ENCODE measurements at places on chromosomes 13 and 19.

DNA sequence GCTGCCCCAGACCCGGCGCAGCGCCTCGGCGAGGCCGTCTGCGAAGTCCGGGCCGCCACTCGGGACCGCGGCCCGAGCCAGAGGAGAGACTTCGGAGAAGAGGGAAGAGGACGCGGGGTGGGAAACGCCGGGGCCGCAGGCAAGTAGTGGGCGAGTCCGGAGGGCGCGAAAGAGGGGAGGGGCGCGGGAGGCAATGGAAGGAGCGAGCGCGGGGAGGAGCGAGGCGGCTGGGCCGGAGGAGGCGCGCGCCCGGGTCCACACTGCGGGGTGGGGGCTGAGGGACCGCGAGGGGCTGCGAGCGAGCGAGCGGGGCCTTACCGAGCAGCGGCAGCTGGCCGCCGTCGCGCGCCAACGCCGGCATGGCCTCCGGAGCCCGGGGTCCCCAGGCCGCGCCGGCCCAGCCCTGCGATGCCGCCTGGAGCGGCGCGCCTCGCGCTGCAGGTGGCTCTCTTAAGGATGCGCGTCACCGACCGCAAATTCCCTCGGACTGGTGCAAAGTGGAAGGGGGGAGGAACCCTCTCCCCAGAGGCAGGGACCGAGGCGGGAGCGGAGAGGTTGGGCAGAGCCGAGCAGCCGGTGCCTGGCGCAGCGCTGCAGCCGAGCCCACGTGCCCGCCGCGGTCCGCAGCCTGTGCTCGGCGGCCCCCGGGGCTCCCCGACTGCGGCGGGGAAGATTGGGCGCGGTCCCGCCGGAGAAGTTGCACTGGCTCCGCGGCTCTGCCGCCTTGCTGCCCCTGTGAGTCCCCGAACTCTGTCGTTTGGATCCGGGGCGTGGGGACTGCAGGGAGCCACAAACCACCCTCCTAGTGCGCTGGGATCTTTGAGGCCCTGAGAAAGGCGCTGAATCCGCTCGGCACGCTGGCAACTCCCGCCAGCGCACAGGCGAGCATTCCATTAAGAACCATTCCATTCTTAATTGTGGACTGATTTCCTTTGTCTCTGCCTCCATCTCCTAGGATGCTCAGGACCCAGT is at the start of gene FLT3:
FLT3 (minus strand) TSS at position 427 of the 972 bp plus-strand sequence; CDS start at position 361, 66 bp downstream.
- peak within 1 kb of the TSS; percentile 81 for H3K4me3 ChIP-seq
- no peaks in the 10 kb centered on the region for H3K36me3 ChIP-seq
- H3K4me1 ChIP-seq: peaks cover 43% of the 10 kb centered on the region
- H3K27me3 ChIP-seq: peaks cover 3% of the 10 kb centered on the region
- peak within 1 kb of the TSS; percentile 56 for H3K27ac ChIP-seq
- peak; percentile 55 for DNase-seq

- H3K4me3 ChIP-seq: peak within 1 kb of the TSS; percentile 30
- peaks cover 51% of the 10 kb centered on the region for H3K4me1 ChIP-seq
- peak; percentile 23 for DNase-seq
- H3K36me3 ChIP-seq: no peaks in the 10 kb centered on the region
Observed at GRCh38 chr19:50418176-50419021, at the start of gene SPIB. Gene SPIB (plus strand): TSS chr19:50418938. CDS start chr19:50418963, 25 bp downstream.

DNA sequence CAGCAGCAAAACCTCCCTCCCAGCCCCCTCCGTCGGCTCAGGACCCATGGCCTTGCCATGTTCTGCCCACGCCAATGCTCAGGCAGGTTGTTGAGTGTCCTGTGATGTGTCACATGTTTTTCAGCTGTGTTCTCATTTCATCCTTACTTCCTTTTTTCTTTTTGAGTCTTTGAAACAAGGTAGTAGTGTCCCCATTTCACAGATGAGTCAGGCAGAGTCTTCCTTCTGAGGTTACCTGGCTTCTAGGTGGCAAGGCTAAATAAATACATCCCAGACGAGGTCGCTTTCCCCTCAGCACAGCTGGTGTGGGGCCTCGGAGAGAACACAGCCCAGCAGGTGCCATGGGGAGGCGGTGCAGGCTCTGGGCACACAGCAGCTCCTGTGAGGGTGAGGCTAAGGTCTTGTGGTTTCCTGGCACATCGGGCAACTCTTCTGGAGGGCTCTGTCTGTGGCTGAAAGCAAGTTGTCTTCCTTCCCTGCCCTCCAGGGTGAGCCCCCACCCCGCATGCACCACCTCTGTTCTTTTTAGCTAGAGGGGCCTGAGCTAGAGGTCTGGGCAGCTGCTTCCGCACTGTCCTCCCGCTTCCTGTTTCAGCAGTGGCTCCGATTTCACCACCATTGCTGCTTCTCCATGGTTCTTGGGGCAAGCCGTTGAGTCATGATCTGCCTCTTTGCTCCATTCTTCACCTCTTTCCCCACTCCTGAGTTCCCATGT is 15.1 kb downstream of the PRAM1 start:
- DNase-seq: peak; percentile 98
- peak overlapping the region; percentile 92 for H3K27ac ChIP-seq
- H3K4me1 ChIP-seq: peaks cover 88% of the 10 kb centered on the region
- peak overlapping the region; percentile 37 for H3K4me3 ChIP-seq
- no peaks in the 10 kb centered on the region for H3K27me3 ChIP-seq

DNA sequence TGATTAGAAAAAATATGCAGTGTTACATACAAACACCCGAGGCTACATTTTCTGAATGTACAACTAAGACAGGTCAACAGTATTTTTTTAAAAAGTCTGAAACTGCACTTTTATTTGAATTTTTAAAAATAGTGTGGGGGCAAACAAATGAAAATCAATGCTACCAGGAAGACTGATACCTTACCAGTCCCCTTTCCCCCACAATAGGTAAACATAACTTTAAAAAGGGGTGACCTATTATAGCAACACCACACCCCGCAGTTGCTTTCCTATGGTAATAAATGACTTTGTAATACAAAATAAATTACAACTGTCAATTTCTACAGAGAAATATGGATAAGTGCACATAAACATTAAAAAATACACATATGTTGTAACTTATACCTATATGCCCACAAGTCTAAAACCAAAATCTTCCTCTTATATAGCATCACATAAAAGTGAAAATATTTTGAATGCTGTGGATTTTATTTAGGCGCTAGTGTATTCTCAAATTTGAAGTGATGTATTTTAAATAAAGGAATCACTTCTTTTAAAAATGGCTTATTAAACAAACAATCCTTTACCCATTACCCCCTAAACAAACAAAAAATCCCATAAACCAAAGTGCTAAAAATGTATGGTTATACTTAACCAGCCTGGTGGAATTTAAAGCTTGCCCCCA is 63.1 kb downstream of the KCNRG start:
- no peak overlapping the region for H3K27ac ChIP-seq
- H3K36me3 ChIP-seq: peaks cover 5% of the 10 kb centered on the region
- no peaks in the 10 kb centered on the region for H3K27me3 ChIP-seq
- H3K4me1 ChIP-seq: peaks cover 31% of the 10 kb centered on the region
- DNase-seq: no peak

DNA sequence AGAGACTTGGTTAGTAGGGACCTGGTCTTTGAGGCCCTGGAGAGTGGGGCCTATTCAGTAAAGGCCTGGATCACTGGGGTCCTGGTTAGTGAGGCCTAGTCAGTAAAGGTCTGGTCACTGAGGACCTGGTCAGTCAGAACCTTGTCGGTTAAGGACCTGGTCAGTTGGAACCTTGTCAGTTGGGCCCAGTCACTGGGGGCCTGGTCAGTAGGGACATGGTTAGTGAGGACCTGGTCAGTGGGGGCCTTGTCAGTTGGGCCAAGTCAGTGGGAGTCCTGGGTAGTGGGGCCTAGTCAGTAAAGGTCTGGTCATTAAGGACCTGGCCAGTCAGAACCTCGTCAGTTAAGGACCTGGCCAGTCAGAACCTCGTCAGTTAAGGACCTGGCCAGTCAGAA is 43.2 kb upstream of the TPM4 start:
- no peak overlapping the region for H3K27ac ChIP-seq
- H3K4me1 ChIP-seq: peaks cover 12% of the 10 kb centered on the region
- H3K27me3 ChIP-seq: no peaks in the 10 kb centered on the region

- peaks cover 93% of the 10 kb centered on the region for H3K27me3 ChIP-seq
- peak; percentile 29 for DNase-seq
- H3K27ac ChIP-seq: no peak overlapping the region
- H3K4me1 ChIP-seq: peaks cover 21% of the 10 kb centered on the region
Observed at GRCh38 chr19:45779231-45780145, 2.8 kb downstream of the DMPK start.

DNA sequence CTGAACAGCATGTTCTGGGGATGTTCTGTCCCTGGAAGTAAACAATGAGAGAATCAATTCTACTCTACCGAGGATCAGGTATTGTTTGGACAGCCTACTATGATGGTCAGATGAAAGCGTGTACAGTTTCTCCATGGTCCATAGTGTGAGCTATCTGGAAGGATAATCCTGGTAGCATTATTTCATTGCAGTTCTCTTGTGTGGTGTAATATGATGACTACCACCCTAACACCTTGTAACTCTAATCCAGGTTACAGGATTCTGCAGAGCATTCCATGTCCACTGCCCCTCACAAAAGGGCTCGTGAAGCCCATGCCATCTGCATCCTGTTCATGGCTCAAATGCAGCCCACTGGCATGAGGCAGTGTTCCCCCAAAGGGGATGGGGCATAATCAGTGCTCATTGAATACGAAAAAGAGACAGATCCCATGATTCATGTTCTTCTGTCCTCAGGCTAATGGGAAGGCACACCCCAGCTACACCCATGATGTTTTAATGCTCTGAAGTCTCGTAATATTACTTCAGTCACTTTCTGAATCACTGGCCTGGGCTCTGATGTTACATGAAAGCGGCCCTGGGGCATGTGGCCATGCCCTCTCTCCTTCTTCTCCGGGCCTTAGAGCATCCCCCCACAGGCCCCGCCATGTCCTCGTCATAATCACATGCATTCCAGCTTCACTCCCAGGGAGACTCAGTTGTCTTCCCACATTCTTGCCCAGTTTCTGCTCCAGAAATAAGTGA is 68.4 kb downstream of the HSPH1 start:
- no peaks in the 10 kb centered on the region for H3K27me3 ChIP-seq
- H3K36me3 ChIP-seq: no peaks in the 10 kb centered on the region
- DNase-seq: no peak
- no peak overlapping the region for H3K27ac ChIP-seq
- no peaks in the 10 kb centered on the region for H3K4me1 ChIP-seq
- H3K4me3 ChIP-seq: no peak overlapping the region

DNA sequence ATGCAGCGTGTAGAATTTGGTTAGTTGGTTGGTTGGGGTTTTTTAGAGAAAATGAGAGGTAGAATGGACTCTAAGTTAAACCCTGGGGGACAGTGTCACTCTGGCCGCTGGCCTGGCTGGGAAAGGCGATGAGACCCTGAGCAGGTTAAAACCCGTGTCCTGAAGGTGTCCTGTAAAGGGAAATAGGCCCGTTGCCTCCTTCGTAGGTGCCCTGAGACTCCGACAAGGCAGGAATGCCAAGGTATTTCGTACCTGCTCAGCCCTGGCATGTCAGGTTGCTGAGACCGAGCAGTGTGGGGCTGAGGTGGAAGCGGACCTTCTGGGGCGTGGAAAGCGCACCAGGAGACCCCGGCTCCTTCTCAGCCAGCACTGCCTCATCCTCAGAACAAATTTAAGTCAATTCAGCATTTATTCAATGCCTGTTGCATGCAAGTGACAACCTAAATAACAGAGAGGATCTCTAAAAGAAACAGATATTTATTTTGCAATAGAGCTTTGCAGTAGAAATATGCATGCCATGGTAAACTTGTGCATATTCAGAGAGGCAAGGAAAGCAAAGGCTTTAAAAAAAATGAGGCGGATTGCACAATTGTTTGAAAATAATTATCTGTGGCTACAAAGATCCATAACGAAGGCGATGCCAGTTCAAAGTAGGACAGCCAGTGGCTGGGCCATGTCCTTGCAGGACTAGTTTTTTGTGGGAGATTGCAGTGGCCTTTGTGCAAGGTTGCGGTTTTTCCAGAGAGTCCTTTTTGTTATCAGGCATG is 1.4 kb upstream of the RAB20 start:
- no peak for DNase-seq
- no peaks in the 10 kb centered on the region for H3K27me3 ChIP-seq
- H3K36me3 ChIP-seq: peaks cover 9% of the 10 kb centered on the region
- peaks cover 50% of the 10 kb centered on the region for H3K4me1 ChIP-seq
- peak overlapping the region; percentile 54 for H3K4me3 ChIP-seq

- H3K27me3 ChIP-seq: no peaks in the 10 kb centered on the region
- peaks cover 4% of the 10 kb centered on the region for H3K4me1 ChIP-seq
- no peak overlapping the region for H3K27ac ChIP-seq
- H3K4me3 ChIP-seq: no peak overlapping the region
- no peak for DNase-seq
Observed at GRCh38 chr13:36328821-36329220, 17.4 kb downstream of the SPART start.

GRCh38 chr19:7931221-7932061 is 5.5 kb upstream of the CTXN1 start:
- peaks cover 63% of the 10 kb centered on the region for H3K36me3 ChIP-seq
- H3K4me1 ChIP-seq: peaks cover under 1% of the 10 kb centered on the region
- H3K4me3 ChIP-seq: no peak overlapping the region
- H3K27me3 ChIP-seq: no peaks in the 10 kb centered on the region

DNA sequence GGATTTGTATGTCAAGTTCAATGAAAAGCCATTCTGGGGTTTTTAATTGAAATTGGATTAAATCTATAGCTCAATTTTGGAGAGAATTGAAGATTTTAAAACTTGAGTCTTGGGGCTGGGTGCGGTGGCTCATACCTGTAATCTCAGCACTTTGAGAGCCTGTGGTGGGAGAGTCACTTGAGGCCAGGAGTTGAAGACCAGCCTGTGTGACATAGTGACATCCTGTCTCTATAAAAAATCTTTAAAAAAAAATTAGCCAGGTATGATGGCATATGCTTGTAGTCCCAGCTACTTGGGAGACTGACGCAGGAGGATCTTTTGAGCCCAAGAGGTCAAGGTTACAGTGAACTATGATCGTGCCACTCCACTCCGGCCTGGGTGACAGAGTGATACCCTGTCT is 41.2 kb downstream of the VAV1 start:
- peaks cover 13% of the 10 kb centered on the region for H3K4me1 ChIP-seq
- DNase-seq: no peak

GRCh38 chr13:40756042-40756441 is 14.9 kb downstream of the MRPS31 start:
- H3K4me1 ChIP-seq: no peaks in the 10 kb centered on the region
- no peak for DNase-seq
- peaks cover 87% of the 10 kb centered on the region for H3K36me3 ChIP-seq
- H3K27ac ChIP-seq: no peak overlapping the region
- H3K4me3 ChIP-seq: no peak overlapping the region

- H3K4me3 ChIP-seq: no peak overlapping the region
- H3K4me1 ChIP-seq: no peaks in the 10 kb centered on the region
- peaks cover 86% of the 10 kb centered on the region for H3K36me3 ChIP-seq
- no peak for DNase-seq
Observed at GRCh38 chr19:5059793-5060192, 90.9 kb downstream of the KDM4B start.

DNA sequence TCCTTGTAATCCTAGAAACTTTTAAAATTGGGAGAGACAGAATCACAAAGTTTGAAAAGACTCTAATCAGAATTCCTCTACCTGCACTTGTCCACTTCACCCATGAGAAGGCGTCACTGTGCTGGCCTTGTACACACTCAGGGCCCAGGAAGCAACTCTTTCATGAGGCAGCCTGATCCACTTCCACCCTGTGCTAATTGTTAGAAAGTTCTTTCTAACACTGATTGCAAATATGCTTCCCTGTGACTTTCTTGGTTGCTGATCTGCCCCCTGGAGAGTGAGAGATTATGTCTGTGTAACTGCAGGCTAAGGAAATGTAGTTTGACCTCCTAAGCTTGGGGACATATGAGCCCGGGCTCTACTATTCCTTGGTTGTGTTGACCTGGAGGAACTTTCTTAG is 494.6 kb downstream of the MYO16 start:
- H3K36me3 ChIP-seq: no peaks in the 10 kb centered on the region
- DNase-seq: no peak
- H3K4me3 ChIP-seq: no peak overlapping the region
- H3K4me1 ChIP-seq: no peaks in the 10 kb centered on the region
